ENCODE measurements at places on chromosomes 16 and 17.
A peak's percentile ranks its signal among the peaks of the same experiment; 100 is the strongest.

GRCh38 chr17:32927201-32927723 is 691 bp upstream of the TMEM98 start:
- DNase-seq: no peak

DNA sequence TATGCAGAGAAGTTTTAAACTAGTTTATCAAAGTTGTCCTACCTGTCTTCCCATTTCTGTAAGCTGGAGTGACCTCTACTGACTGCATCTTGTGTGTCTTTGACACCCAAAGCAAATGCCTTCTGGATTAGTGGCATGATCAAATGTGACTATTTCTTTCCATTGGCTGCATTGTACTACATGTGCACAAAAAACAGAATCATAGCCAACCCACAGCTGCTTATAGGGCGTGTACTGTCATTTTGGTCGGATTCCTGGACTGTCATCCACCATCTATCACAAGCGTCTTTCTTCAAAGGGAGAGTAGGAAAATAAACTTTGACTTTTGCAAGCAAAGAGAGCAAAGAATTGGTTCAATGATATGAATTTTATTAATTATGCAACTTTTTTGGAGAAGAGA is 310.6 kb downstream of the MAP2K6 start:
- DNase-seq: no peak

- no peak for DNase-seq
These were observed 28.3 kb downstream of the C16orf95 start for GRCh38 chr16:87288753-87289362.

DNA sequence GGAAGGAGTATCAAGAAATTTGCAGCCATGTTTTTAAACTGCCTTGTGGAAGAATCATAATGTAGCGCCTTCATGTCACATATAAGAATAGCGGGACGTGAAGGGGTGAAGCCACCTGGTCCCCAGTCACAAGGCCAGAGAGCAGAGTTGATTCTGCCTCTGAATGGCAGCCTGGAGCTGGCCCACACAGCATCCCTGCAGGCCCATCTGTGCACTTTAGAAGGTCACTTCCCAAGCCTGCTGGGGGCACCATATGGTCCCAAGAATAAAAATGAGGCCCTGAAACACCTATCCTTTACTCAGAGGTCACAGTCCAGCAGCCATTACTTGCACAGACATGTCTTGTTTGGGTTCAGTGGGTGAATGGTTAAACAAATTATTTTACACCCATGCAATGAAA is 15.0 kb downstream of the CD300E start:
- no peak for DNase-seq

- DNase-seq: no peak
These were observed 70.3 kb downstream of the DNAH9 start for GRCh38 chr17:11668618-11669017.

DNA sequence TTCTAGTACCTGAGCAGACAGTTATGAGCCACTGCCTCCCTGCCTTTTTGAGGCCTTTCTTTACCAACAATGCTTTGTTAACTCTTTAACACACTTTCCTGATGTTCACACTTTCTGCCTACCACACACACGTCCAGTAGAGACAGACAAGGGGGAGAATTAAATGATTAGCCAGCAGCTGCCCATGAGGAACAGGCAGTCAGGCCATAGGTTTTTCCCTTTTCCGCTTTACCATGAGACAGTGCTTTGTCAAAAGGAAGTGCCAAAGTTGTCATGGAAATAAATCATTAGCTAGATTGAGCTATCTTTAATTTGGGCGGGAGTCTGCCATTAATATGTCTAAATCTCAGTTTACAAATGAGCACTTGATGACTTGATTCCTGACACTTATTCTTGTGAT is 102.1 kb downstream of the PITPNC1 start:
- no peak for DNase-seq

GRCh38 chr16:20147091-20147490 is 73.4 kb upstream of the GPR139 start:
- no peak for DNase-seq

DNA sequence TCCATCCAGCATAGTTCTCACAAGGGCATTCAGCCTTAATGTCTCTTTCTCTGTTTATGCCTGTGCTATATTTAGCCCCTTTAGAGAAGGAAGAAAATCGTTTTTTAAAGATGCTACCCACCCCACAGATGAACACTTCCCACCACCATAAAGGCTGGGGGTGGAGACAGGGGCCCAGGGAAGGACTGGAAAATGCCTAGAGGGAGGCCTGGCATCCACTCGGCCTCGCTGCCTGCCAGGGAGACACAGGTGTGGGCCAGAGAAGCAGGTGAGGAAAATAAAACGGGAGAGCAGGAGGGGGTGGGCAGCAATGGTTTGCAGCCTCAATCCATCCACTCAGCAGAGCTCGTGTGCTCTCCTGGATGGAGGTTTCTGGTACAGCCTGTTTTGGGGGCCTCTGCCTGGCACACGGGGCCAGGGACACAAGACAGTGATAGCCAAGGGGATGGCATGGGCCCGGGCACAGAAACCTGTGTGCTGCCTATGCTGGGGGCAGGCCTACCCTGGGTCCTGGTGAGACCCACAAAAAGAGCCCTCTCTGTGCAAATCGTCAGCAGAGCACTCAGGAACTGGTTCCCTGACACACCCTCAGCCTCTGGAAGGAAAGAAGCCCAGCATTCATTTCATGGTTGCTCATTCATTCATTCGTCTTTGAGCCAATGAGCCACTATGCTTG is 121.4 kb downstream of the C16orf78 start:
- no peak for DNase-seq

DNA sequence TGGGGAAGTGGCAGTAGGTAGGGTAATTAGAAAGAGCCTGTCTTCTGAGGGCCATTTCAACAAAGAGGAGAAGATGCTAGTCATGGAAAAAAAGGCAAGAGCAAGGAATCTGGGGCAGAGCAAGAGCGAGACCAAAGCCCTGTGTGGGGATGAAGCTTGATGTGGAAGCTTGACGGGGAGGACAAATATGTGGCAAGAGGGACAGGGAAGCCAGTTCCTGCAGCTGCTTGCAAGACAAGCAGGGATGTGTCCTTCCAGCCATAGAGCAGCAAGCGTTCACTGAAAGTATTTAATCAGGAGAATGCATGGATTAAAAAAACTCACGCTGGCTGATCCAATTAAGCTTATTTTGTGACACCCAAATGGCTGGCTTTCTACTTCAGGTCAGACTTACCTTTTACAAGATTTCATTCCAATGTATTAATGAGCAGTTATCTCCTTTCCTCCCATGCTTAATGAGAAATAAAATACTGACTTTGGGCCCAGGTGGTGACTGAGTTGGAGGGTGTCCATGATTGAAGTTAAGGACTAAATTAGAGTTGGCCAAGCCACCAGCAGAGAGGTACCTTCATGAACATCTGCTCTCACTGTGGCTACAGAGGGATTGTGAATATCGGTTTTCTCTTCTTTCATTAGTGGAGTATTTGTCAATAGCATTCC is 76.8 kb downstream of the ABCA8 start:
- no peak for DNase-seq

DNA sequence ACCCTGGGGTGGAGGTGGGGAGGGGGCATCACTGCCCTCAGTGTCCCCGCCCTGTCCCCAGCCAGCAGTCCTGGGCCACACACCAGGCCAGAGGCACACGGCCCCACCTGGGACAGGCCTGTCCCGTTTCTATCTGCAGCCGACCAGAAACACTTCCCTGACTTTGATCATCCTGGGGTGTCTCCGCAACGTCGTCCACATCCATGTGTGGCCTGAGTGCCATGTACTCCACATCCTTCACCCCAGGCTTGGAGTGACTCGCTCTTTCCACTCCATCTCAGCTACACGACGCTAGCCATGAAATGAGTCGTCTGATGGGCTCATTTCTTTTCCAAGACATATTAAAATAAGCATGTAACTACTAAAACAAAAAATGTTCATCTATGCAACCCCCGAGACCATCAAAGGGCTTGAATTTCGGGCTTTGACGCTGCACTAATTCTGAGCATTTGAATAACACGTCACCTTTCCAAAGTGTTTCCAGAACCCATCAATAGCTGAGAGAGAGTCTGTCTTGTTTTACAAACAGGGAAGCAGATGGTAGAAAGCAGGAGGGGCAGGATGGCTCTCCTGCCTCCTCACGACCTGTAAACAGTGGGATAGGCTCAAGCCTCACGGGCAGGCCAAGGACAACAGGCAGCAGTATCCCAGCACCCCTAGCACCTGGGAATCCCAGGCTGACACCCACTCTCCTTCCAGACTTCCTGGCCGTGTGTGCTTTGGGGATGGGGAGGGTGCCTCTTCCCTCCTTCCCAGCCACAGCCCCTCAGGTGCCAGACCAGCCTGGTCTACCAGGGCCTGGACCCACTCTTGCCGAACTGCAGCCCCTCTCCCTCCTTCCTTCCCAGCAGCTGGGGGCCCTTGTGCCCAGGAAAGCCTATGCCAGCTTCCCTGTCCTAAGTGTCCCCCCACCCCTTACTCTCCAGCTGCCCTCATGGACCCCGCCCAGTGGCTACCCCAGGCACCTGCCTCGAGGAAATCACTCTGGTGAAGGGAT is 20.0 kb upstream of the RASD1 start:
- no peak for DNase-seq

- no peak for DNase-seq
These were observed 175.3 kb downstream of the WWOX start for GRCh38 chr16:78274771-78275170.

DNA sequence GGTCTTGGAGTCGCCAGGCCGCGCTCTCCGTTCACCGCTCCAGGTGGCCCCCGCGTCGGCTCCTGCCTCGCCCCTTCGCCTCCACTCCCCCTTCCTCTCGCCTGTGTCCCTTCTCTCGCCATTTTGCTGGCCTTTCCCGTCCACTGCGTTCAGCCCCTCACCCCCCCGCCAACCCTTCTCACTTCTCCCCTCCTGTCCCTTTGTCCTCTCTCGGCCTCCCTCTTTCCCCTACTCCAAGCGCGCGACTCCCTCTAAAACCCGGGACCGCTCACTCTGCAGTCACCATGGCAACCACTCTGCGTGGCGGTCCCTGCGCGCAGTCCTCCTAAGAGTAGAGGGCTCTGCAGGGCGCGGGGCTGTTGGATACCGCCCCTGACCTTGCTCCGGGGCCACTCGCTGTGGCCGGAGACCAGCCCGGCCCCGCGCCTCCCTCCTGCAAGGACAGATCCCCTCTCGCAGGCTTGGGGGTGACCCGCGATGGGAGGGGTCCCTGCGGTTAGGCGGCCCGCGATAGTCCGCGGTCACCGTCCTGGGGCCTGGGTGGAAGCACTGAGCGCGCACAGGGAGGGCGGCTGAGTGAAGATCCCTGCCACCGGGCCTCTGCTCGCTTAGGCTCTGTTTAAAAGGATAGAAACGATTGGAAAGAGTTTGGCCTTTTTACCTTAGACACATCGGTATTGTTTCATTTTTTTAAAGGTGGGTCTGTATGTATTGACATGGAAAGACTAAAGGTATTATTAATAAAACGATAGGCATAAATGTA is 454 bp downstream of the CCDC40 start:
- DNase-seq: no peak

GRCh38 chr17:47895347-47895855 is 635 bp upstream of the SP2 start:
- DNase-seq: no peak

- peak; percentile 6 for DNase-seq
These were observed 26.5 kb upstream of the C16orf87 start for GRCh38 chr16:46857368-46857945.

DNA sequence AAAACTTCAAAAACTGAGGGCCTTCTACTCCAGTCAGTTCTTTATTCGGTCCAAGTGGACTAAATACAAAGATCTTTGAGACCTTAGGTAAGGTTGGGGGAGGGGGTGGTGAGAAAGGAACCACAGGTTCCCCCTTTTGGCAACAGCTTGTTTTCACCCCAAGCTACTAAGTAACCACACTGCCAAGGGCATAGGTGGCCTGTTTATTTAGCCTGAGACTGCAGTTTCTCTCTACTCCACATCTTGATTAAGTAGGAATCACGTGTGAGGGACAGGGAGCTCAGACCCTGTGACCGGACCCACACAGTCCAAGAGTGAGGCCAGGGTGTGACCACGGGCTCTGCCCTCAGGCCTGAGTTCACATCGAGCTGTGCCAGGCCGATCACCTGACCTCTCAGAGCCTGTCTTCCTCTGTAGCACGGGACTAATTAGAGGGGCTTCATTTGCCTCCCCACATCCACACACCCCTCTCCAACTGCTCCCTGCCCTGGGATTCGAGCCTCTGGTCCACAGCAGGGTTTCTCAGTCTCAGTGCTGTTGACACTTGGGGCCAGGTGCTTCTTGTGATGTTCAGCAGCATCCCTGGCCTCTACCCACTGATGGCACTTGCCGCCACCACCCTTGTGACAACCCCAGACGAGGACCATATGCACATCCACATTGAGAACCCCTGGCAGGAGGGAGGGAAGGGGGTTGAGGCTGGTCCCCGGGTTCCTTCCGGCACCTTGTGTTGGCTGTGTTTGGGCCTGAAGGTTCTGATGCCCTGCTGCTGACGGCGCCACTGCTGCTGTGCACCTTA is 17.8 kb downstream of the ST6GALNAC2 start:
- no peak for DNase-seq

DNA sequence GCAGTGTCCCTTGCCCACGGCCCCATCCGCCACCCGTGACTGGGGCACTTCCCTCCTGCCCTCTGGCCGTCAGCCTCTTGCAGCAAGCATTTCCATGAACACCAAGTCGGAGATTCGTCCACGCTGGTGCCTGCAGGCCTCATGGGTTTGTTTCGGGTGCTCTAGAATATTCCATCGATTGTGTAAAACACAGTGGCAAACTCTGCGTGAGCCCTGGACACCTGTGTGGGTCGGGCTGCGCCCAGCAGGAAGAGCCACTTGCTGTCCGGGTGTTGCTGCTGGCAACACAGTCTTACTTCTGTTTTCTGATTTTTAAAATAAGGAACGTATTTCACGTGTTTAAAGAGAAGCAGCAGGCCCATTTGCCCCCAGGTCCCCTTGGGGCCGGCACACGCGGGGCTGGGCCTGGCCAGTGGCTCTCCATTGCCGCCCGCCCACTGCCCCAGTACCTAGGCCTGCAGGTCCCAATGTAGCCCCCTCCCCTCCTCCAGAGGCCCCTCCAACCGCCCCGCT is 10.0 kb downstream of the CYBC1 start:
- no peak for DNase-seq

DNA sequence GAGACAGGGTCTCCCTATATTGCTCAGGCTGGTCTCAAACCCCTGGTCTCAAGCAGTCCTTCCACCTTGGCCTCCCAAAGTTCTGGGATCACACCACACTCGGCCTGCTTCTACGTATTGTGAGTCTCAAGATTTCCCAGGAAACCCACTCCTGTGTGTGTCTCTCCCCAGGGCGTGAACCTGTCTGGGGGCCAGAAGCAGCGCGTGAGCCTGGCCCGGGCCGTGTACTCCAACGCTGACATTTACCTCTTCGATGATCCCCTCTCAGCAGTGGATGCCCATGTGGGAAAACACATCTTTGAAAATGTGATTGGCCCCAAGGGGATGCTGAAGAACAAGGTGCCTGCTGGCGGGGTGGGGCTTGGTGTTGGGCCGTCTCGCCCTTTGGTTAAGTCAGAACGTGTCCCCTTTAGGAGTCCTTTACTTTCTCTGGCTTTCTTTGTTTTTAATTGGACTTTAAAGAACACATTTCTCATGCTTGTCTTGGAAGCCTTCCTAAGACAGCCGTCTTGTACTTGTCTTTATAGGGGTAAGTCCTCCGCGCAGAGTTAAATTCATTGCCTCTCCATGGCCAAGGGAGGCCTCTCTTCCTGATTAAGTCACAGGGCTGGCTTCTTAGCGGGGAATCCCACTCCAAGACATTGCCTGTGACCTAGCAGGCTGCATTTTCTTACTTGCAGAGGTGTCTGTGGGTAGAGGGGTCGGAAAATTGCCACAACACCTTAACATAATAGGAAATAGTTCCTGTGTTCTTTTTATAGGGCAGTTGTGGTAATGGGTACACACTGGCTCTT is 136.4 kb downstream of the ABCC6 start:
- peak; percentile 78 for DNase-seq

- DNase-seq: peak; percentile 81
These were observed 13.8 kb upstream of the CDR2 start for GRCh38 chr16:22388101-22388644.

- no peak for DNase-seq
These were observed 45.9 kb downstream of the C16orf95 start for GRCh38 chr16:87271256-87271655.
